Vagina (tissue), 2 donors: ENCODE measurements at places on chromosomes 7 and 10. TPM values are rescaled to one million over a fixed set of nuclear protein-coding genes. Genes with fewer than 3 reads are reported as not detected.

DNA sequence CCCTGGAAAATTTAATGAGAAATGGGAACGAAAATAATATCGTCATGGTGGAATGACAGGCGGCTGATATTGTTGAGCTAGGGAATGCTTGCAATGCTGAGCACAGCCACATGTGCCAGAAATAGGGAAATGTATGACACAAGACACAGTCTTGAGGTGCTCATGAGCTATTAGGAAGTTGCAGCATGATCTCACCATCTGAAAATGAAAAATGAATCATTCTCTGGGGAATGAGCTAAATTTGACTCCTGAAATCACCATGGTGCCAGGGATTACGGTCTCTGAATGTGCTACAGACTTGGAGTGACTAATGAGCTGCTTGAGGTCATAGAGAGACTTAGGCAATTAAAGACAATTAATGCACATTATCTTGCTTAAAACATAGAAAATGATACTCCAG is 845.0 kb downstream of the CNTNAP2 start:
- no peaks in the 10 kb centered on the region for H3K4me1 ChIP-seq
- no peak for DNase-seq
- H3K27me3 ChIP-seq, result no peaks in the 10 kb centered on the region
- H3K36me3 ChIP-seq, result no peaks in the 10 kb centered on the region

- DNase-seq, result no peak
- no peaks in the 10 kb centered on the region for H3K36me3 ChIP-seq
- H3K4me3 ChIP-seq, result no peak overlapping the region
- H3K27me3 ChIP-seq, result no peaks in the 10 kb centered on the region
- no peaks in the 10 kb centered on the region for H3K4me1 ChIP-seq
- no peak overlapping the region for H3K27ac ChIP-seq
Measured at GRCh38 chr7:142632271-142633134, 116.8 kb upstream of the PRSS1 start.

- no peaks in the 10 kb centered on the region for H3K36me3 ChIP-seq
- no peak overlapping the region for H3K4me3 ChIP-seq
- no peak overlapping the region for H3K27ac ChIP-seq
- no peaks in the 10 kb centered on the region for H3K27me3 ChIP-seq
Measured at GRCh38 chr7:3910054-3910453, 609.0 kb downstream of the SDK1 start.

- no peaks in the 10 kb centered on the region for H3K36me3 ChIP-seq
- no peak for DNase-seq
- H3K4me1 ChIP-seq, result no peaks in the 10 kb centered on the region
Measured at GRCh38 chr10:62130948-62131347, 137.7 kb downstream of the RTKN2 start.

- H3K27ac ChIP-seq, result no peak overlapping the region
- peaks cover 4% of the 10 kb centered on the region for H3K4me1 ChIP-seq
- no peak overlapping the region for H3K4me3 ChIP-seq
- peaks cover 18% of the 10 kb centered on the region for H3K36me3 ChIP-seq
Measured at GRCh38 chr7:139041378-139042085, 5.7 kb upstream of the ZC3HAV1L start.

DNA sequence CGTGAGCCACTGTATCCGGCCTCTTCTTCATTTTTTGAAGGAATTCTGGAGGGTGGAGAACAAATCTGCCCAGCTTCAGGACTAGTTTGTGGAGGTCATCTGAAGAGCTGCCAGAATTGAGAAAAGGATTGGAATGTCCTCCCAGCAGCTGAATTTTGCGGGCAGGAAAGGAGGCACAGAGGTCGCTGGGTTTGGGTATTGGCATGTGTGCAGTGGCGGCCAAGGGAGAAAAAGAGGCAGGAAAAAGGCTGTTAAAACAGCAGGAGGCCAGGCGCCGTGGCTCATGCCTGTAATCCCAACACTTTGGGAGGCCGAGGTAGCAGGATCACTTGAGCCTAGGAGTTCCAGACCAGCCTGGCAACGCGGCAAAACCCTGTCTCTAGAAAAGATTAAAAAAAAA is 80.4 kb downstream of the HIP1 start:
- no peaks in the 10 kb centered on the region for H3K27me3 ChIP-seq
- no peaks in the 10 kb centered on the region for H3K4me1 ChIP-seq
- H3K36me3 ChIP-seq, result no peaks in the 10 kb centered on the region

DNA sequence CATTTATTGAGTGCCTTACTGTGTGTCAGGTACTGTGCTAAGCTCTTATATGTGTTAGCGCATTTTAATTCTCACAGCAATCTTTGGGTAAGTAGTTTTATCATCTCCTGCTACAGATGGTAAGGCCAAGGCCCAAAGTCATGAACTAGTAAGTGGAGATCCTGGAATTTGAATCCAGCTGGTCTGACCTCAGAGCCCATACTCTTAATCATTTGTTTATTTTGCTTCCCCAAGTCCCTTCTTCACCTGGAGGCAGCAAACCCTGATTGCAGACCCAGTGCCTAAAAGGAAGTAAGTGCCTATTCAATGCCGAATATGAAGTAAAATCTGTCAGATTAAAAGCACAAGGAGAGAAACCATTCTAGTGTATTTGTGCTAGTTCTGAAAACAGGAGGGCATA is 182.9 kb upstream of the TCF7L2 start:
- no peaks in the 10 kb centered on the region for H3K4me1 ChIP-seq
- no peak overlapping the region for H3K4me3 ChIP-seq
- H3K36me3 ChIP-seq, result no peaks in the 10 kb centered on the region
- DNase-seq, result no peak
- no peak overlapping the region for H3K27ac ChIP-seq

The SEMA3D gene
- 2.2 TPM for total RNA-seq

The RBP3 gene
- not detected for total RNA-seq

The CCDC7 gene
- 22.8 TPM for total RNA-seq
